ENCODE measurements at places on chromosomes 3 and 15.

- DNase-seq: no peak
Measured at GRCh38 chr3:196193736-196194541, 17.3 kb downstream of the ZDHHC19 start.

DNA sequence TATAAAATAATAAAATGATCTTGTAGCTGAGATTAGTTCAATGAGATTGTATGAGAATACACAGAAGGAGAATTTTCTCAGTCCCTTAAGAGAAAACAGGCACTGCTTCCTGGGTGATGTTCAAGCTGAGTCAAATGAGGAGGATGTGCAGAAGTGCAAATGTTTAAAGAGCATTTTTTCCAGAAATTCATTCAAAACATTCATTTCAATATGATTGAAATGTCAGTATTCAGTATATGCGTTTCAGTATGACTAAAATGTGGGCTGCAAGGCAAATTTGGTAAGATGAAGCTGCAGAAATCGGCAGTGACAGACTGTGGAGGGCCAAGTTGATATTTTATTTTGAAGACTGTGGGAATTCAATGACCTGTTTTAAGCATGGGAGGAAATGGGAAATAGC lies 19.3 kb upstream of the PYDC2 start:
- DNase-seq: no peak

- DNase-seq: peak; percentile 51
Measured at GRCh38 chr15:75349851-75350588, 3.2 kb downstream of the NEIL1 start.

DNA sequence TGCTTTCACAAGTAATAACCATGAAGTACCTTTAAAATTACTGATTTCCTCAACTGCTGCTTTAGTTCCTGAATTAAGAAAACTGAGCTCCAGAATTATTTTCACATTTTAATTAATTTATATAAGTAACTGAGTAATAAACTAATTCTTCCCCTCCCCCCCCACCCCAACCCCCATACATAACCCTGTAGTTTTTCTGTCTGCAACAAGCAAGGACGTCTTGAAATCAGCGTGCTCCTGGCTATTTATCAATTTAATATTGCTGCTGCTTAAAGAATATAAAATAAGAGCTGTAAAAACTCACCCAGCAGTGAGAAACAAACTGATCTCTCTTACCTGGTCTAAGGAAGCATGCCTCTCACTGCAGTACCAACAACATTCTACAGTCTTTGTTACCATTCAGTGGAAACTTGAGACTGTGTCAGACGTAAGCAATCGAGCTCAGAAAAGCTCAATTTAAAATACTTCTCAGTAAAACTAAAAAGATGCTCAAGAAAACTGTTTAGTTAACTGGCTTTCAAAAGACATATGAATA lies 121.0 kb downstream of the TFDP2 start:
- DNase-seq: peak; percentile 23

- no peak for DNase-seq
Measured at GRCh38 chr3:14248477-14248848, 69.8 kb downstream of the LSM3 start.

GRCh38 chr3:108780235-108780634 lies 23.0 kb upstream of the RETNLB start:
- peak; percentile 31 for DNase-seq

DNA sequence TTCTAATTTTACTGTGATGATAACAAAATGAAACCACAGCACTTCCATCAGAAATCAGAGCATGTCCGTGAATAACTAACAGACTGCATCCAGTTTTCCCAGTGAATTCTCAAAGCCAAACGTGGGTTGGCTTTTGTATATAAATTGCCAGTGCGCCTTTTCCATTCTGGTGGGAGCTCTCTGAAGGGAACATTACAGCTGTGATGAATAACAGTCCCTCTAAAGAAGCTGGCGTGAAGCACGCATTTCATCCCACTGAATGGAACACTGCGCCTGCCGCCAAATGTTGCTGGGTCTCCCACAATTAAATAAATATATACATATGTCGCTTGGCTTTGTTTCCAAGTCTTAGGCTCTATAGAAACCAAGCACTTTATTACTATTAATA lies 113.0 kb upstream of the PFN2 start:
- no peak for DNase-seq

- DNase-seq: no peak
Measured at GRCh38 chr15:49382394-49382793, 40.6 kb upstream of the FGF7 start.

DNA sequence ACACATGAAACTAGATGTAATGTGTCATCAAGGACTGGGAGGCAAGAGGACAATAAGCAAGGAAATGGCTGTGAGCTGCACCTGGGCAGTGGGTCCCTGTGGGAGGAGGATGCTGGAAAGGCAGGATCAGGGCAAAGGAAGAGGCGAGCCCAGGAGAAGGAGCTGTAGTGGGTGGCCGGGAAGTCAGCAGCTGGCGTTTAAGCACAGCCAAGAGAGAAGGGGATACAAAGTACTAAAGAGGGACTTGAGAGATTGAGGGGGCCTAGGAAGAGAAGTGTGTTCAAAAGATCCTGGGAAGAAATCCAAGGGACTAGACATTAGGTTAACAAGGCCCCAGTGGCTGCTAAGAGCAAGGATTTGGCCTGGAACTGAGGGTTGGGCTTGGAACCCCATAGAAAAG lies 188.5 kb upstream of the SLC24A5 start:
- DNase-seq: no peak

- no peak for DNase-seq
Measured at GRCh38 chr15:98226578-98226977, 266.1 kb downstream of the ARRDC4 start.

Measured in activated CD4-positive, alpha-beta T cell treated with anti-CD3 and anti-CD28 coated beads for 4 hours (primary cell).